ENCODE measurements at places on chromosomes 12 and 14. TPM values are rescaled to one million over a fixed set of nuclear protein-coding genes. Genes with fewer than 3 reads are reported as not detected.

DNA sequence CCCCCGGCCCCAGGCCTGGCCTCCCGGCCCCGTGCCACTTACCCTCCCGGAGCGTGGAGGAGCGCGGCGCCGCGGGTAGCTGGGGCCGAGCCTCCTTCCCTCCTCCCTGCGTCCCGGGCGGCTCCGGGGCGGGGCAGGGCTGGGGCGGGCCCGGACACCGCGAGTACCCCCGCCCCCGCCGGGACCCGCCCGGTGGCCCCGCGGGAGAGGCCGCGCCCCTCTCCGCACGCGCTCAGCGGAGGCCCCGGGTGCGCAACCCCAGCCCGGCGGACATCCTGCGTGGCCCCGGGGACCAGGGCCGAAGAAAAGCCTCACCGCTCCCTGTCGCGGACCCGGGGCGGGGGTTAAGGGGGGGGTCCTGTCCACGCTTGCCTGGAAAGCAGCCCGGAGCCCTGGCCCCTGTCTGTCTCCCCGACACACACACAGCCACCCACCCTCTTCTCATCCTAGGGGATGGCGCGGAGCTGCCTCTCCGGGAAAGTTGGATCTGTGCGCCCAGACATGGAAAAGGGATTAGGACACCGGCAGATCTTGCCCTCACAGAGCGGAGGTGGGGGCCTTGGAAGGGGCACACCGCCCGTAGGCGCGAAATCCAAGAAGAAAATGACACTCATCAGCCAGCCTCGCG, at the start of gene SYNE3:
SYNE3 (minus strand) TSS at position 97 of the 628 bp plus-strand sequence. CDS start 40,829 bp downstream, outside the sequence.
- DNase-seq = peak; percentile 75

The AGAP2 gene
- total RNA-seq = 0.83 TPM

The TSPAN11 gene
- total RNA-seq = 0.93 TPM

DNA sequence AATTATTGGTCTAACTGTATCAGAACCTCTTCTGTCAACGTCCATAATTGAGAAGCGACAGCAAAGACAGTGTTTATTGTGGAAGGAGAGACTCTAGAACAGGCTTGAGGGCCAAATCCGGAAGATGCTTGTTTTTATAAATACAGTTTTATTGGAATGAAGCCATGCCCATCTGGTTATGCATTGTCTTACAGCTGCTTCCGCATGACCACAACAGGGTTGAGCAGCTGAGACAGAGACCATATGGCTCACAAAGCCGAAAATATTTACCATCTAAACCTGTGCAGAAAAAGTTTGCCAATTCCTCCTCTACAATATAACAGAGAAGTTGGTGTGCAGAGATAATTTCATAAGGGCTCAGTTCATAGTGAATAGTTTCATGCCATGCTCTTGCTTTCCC, 24.5 kb downstream of the PRKAB1 start:
- no peak for DNase-seq

The OR11H7 gene
- total RNA-seq = not detected

- no peak for DNase-seq
Observed at GRCh38 chr12:64666054-64666914, 56.0 kb downstream of the RASSF3 start.

The LRRC10 gene
- not detected for total RNA-seq

- DNase-seq = no peak
Observed at GRCh38 chr12:115191342-115191741, 507.4 kb upstream of the TBX3 start.

DNA sequence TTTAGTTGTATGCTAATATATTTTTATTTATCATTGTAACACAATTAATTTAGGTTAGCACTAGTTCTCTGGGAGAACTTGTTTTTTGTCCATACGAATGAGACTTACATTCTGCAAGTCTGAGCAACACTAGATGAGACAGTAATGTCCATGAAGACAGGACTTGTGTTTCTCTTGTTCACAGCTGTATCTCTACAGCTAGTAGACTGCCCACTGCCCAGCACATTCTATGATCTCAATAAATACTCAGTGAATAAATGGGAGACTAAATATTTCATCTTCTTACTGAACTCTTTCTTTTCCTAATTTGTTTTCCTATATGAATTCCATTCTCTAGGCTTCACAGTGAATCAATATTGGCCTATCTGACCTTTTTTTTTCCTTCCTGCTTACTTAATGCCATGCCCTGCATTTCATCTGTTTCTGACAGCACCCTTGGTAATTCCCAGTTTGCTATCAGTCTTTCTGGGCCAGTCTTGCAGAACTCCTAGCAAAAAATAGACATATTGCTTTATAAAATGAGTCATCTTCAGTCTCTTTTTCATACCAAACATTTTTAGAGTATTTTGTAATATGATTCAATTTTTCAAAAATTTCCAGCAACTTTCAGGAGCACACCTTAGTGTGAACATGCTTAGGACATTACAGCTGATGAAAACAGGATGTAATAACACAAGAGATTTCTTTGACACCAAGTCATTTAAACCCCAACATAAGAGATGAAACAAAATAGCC, 185.5 kb upstream of the ATP2B1 start:
- no peak for DNase-seq

GRCh38 chr14:50103558-50103957, 12.8 kb downstream of the VCPKMT start:
- DNase-seq = no peak

DNA sequence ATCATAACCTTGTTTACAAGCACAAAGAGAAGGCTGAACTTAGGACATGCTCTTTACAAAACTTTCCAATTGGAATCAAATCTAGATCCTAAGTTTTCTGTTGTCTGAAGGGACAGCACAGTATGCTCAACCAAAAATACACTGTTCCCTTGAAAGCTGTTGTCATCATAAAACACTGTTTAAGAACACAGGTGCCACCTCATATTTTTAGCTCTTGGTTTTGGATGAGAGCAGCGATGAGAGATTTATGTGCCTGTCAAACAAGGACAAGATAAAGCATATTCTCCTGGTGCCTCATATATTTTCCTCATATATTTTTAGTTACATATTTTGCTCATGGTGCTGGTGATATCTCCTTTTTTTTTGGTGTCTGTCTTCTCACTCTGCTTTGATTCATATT, 788.4 kb downstream of the AACS start:
- DNase-seq = no peak

- no peak for DNase-seq
Observed at GRCh38 chr14:54133896-54134295, 177.3 kb upstream of the BMP4 start.

The FAM186B gene
- total RNA-seq = 1.2 TPM

DNA sequence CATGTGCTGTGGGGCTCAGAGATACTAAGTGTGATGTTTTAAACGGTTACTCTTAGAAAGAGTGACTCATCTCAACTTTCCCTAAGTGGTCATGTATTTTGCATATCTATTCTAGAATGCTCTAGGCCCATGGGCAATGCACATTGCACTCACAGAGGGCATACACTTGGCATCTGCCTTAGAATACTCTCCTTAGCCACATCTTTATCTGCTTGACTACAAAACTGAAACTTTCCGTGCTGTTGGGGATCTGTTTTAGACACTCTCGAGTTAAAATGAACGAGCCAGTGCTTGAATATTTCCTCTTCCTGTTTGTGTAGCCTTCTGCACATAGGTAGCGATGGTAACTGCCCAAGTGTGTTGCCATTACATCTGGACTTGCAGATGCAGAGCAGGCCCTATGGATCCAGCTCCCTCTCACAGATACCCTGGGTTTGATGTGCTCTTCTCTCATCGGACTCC, 180.5 kb downstream of the CAND1 start:
- DNase-seq = no peak

The MYRFL gene
- total RNA-seq = 0.08 TPM

DNA sequence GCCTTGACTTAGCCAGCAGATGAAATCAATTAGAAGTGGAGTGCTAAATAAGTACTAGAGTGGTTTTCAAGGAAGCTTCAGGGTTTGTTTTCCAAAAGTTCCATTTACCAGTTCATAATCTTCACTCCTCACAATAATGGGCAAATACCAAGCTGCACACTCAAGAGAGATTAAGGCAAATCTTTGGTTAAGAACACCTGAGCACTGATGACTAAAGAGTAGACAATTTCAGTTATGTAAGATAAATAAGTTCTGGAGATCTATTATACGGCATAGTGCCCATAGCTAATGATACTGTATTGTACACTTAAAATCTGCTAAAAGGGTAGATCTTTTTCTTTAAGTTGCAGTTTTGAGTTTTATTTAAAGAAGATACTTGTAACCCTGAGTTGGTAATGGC, 125.0 kb downstream of the ARMH4 start:
- DNase-seq = no peak

The KIF26A gene
- 1.3 TPM for total RNA-seq

DNA sequence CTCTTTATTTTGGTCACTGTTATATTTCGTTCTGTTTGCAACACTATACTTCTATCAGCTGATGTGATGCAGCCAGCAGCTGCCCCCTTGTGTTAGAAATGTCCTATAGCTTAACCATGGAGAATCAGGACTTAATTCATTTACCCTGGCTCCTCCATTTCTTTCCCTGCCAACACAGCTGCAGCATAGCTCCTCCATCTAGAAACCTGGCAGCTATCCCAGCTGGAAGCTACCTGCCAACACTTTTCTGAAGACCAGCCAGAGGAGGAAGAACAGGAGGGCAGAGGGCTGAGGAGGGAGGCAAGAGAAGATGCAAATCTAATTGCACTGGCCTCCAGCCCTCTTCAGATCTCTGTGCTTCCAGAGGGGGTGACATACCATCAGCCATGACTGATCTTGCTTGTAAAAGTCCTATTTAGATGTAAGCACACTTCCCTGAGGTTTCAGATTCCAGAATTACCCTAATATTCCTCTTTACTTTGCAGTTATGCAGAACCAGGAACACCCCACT, 156.8 kb upstream of the TMEM260 start:
- peak; percentile 61 for DNase-seq

The DUSP16 gene
- 46.2 TPM for total RNA-seq

DNA sequence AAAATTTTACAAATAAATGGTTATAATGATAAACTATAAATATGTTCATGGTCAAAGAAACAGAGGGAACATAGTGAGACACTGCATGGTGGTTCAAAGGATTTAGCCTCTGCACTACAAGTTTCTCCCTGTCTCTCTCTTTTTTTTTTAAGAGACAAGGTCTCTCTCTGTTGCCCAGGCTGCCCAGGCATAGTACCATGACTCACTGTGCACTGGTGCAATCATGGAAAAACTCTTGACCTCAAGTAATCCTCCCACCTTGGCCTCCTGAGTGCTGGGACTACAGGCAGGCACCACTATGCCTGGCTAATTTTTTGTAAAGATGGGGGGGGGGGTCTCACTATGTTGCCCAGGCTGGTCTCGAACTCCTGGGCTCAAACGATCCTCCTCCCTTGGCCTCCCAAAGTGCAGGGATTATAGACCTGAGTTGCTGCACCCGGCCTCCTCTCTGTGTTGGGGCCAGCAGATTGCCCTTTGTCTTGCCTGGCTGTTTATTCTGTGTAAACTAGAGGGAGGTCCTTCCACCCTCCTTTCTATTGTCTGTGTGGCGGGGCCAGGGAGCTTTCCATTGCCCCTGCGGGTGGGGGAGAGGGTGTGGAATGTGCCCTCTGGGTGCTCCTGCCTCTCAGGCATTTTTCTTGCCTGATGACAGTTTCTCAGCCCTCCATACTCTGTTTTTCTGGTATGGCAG, 22.1 kb downstream of the MTHFD1 start:
- DNase-seq = no peak

The BICDL1 gene
- total RNA-seq = 9.4 TPM

DNA sequence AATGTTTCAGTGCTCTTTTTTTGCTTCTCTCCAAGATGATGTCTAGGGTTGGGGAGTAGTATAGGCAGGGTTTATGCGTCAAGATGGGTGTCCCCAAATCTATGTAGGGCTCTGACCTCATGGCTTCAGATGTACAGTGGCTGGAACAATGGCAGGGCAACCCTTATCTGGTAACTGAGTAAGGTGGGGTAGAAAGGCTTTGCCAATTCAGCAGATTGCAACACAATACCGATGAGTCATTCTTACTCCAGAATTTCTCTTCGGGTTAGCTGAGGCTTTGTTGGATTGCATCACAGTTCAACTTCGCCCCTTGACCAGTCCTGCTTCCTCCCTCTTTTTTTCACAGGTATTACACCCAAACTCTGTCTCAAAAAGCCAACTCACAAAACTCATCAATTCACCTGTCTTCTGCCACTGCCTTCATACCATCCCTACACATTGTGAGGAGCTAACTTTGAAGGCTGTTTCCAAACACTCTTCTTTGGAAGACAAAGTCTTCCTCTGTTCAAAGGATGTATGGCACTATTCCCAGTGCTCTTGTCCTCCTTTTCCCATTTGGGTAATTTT, 190.2 kb upstream of the CNOT2 start:
- peak; percentile 77 for DNase-seq

The B3GNT4 gene
- total RNA-seq = not detected

DNA sequence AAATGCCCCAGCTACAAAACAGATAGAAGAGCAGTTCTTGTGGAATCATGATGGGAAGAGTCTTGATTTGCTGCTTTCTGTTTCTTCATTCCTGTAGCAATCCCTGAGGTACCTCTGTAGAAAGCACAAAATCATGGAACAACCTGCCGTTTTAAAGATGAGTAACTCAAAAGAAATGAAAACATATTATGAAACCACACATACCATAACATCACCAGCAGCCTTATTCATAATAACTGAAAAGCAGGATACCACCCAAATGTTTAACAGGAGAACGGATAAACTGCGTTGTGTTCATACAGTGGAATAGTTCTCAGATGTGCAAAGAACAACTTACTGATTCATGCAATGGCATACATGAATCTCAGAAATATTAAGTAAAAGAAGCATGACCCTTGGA, 188.1 kb downstream of the RGS6 start:
- no peak for DNase-seq

- no peak for DNase-seq
Observed at GRCh38 chr14:76531085-76531484, 155.1 kb downstream of the ESRRB start.

- no peak for DNase-seq
Observed at GRCh38 chr14:29846339-29847055, 81.2 kb downstream of the PRKD1 start.

DNA sequence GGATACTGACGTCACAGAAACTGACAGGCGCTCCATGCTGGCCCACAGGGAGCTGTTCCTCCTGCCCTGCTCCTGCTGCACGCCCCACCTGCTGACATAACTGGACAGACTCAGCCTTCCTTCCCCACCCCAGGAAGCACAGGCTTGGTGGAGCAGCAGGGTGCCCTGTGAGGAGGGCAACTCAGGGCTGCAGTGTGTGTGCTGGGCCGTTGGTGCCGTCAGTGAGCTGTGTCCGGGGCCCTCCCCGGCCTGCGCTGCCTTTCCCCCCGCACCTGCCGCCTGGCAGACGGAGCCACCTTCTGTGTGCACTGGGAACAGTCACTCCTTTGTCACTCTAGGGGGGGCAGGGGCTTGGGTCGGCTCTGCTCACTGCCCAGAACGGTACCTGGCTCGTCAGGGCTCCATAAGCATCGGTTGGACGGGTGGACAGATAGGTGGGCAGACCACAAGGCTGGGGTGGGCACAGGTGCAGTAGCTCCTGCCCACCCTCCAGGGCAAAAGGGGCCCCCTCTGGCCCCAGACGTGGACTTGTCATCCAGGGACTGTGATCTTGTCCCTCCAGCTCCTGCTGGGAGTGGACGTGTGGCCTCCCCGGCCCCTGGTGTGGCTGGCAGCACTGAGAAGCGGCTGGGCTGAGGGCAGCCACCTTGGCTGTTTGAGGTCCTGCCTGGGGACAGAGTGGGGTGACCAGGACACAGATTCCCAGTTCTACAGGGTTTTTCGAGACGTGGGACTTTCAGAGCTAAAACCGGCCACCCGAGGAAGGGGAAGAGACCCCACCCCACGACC, 32.8 kb downstream of the FBRSL1 start:
- DNase-seq = no peak

- DNase-seq = no peak
Observed at GRCh38 chr14:22388669-22389595, 200.1 kb downstream of the DAD1 start.

The GDF3 gene
- total RNA-seq = not detected
